Activated CD4-positive, alpha-beta T cell treated with anti-CD3 and anti-CD28 coated beads, Interleukin-2, Interleukin-6, amounts not matched to agents 100 ng/mL and 50 ng/mL, durations not matched to agents 16 hours and 8 hours (primary cell): ENCODE measurements at places on chromosomes 6 and 20.

DNA sequence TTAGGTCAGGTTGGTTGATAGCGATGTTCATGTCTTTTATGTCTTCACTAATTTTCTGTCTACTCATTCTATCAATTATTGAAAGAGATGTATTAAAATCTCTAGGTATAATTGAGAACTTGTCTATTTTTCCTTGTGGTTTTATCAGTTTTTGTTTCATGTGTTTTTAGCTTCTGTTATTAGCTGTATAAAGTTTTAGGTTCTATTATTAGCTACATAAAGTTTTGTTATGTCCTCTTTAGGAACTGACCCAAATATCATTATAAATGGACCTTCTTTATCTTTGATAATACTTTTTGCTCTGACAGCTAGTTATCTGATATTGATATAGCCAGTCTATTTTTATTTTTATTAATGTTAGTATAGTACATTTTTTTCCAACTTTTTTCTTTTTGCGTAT is 92.4 kb upstream of the TMEM170B start:
- no peak for DNase-seq

GRCh38 chr6:117989086-117989485 is 82.0 kb downstream of the SLC35F1 start:
- DNase-seq: no peak

DNA sequence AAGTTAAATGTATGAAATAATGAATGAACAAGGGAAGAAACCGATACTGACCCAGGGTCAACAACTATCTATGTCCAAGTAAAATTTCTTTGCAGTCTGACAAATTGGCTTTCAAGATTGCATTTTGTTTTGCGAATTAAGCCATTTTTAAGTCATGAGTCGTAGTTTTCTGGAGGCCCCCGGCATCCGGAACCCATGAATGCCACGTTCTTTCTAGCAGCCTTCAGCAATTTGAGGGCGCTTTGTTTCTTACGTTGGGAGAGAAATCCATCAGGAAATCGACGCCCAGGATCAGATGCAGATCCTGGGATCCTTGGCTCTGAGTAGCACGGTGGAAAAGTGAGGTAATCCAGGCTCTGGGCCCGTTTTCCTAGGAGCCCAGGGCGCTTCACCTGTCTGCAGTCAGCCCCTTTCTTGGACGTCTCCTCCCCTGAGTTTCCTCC is 309 bp upstream of the ABRACL start:
- DNase-seq: no peak

- no peak for DNase-seq
These were observed 170.0 kb upstream of the LAMA2 start for GRCh38 chr6:128712898-128713297.

- DNase-seq: no peak
These were observed 93.4 kb downstream of the PTPRT start for GRCh38 chr20:43096126-43096930.

- DNase-seq: no peak
These were observed 393.7 kb downstream of the ZFAND3 start for GRCh38 chr6:38213251-38213658.

- no peak for DNase-seq
These were observed 6.4 kb downstream of the SLC2A12 start for GRCh38 chr6:134046054-134046453.

GRCh38 chr6:31057426-31058003 is 47.2 kb downstream of the MUC22 start:
- DNase-seq: no peak

DNA sequence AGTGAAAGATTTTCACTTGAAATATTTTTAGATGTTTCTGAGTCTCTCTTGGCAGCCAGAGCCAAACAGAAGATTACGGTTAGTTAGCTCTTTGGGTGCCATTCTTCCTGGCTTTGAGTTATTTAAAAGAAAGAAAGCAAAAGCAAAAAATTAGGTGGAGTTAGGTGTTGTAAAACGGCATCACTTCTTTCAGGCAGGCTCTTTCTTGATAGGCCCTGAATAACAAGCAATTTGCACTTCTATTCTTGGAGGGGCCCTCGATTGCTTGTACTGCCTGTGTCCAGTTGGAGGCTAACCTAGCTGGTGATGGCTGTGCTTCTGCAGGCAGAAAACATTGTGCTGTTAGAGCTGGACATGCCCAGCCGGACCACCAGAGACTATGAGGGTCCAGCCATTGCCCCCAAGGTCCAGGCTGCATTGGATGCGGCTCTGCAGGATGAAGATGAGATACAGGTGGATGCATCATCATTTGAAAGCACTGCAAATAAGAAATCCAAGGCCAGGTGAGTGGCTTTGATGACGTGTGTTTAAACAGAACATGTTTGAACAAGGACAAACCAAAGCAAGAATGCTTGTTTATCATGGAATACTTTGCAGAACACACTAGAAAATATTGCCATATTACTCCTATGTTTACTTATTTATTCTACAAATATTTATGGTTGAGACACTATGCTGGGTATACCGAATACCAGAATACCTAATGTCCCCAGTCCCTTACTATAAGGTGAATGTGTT is 28.1 kb upstream of the ASXL1 start:
- no peak for DNase-seq

GRCh38 chr6:137213813-137214212 is 5.4 kb downstream of the IFNGR1 start:
- DNase-seq: no peak

DNA sequence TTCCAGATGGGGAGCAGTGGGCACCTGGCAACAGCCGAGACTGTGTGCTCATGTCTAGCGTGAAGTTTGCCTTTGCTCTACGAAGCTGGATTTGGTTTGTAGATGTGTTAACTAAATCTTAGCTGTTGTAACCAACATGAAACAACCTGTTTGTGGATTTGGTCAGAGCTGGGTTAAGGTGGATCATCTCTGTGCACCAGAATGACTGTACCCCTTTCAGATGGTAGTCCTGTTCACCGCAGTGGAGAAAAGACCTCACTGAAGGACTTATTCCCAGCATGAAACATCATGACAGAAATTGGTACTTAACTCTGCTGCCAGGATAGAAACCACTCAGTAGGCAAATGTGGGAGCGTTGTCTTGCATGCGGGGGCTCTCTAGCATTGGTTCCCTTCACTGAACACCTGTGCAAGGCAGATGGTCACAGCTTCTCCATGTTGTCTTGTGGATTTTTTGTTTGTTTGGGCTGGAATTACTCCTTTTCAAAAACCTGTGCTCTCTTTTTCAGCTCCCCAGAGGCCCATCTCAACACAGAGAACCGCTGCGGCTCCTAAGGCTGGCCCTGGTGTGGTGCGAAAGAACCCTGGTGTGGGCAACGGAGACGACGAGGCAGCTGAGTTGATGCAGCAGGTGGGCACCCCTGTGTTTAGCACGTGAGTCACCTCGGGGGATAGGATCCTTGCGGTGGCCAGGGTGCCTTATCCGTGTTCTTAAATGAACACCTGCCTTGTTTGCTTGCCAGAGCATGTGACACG is 19.3 kb upstream of the EFCAB8 start:
- peak; percentile 84 for DNase-seq

DNA sequence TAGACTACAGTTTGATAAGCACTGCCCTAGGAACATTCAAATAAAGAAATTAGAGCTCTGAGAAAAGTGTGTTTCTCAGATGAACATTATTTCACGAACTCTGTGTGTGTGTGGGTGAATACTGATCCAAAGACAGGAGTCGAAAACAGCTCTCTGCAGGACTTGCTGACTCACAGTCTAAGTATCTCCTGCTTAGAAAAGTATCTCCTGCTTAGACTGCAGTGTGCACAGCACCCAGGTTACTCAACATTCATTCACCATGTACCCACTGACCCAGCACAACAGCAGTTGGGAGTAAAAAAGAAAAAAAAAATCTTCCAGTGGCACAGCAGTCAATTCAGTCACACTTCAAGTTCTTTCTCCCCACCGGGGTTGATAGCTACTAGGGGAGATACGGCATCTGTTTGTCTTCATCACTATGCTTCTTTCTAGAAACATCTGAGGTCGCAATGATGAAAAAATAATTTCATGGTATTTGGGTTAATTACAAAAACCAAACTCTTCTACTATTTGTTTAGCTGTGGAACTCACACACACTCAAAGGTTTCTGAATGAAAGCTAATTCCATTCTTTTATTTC is 48.0 kb downstream of the GCLC start:
- no peak for DNase-seq

DNA sequence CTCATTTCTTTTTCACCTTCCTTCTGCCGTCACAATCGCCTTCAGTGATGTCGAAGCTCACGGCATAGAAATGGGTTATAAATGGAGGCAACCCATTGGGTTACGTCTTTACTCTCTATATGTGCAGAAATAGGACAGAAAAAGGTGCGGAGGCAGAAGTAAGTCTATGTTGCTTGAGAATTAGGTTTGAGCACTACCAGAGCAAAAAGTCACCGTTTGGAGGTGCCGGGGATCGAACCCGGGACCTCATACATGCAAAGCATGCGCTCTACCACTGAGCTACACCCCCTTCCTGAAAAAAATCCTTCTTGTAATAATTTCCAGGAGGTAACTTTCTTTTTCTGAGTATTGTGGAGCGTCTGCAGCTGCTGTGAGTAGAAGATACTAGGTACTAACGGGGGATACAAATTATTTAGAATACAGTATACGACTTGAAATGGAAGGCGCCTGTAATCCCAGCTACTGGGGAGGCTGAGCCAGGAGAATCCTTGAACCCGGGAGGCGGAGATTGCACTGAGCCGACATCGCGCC is 134.2 kb downstream of the TRIM27 start:
- peak; percentile 87 for DNase-seq

DNA sequence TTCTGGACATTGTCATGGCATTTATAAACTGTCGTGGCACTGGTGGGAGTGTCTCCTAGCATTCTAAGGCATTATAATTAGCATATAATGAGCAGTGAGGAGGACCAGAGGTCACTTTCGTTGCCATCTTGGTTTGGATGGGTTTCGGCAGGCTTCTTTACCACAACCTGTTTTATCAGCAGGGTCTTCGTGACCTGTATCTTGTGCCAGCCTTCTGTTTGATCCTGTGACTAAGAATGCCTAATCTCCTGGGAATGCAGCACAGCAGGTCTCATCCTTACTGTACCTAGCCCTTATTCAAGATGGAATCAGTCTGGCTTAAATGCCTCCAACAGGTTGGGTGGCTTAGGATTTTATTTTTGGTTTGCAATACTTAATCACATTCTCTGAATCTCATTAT is 142.7 kb upstream of the GGTLC1 start:
- no peak for DNase-seq

DNA sequence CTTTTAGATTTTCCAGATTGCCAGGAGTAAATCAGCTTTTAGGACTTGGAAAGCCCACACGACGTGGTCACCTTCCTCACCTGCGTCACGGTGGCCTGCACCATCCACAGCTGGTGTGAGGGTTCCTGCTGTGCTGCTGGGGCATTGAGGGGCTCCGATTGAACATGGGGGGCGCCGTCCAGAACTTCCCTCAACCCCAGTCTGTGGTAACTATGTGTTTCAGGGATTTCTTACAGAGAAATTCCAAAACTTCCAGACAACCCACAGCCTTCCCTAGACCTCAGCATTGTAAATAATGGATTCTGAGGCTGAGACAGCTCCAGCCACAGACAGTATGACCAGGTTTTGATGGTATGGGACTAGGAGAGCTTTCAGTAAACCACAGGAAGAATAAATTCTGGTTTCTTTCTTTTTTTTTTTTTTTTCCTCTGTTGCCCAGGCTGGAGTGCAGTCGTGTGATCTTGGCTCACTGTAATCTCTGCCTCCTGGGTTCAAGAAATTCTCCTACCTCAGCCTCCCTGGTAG is 46.7 kb upstream of the IRF4 start:
- DNase-seq: no peak

GRCh38 chr6:43170417-43170930 is 595 bp upstream of the SRF start:
- DNase-seq: no peak

- DNase-seq: no peak
These were observed 31.5 kb downstream of the RRBP1 start for GRCh38 chr20:17650301-17651128.

DNA sequence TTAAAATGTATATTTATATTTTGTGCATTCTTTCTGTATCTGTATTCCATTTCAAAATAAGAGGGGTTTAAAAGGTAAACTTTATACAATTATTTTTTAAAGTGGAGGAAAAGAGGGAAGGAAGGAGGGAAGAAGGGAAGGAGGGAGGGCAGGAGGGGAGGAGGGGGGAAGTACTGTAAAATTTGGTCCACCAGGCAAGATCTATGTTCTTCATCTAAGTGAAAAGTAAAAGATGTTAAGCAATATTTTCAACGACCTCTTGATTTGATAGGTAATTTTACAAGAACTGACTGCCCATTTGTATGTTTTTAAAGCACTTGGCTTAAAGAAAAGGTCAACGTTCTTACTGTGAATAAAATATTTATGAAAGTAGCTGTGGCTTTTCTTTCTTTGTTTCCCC is 29.8 kb upstream of the PCSK2 start:
- DNase-seq: no peak

- DNase-seq: no peak
These were observed 256.6 kb downstream of the PLCB1 start for GRCh38 chr20:8388707-8389106.

DNA sequence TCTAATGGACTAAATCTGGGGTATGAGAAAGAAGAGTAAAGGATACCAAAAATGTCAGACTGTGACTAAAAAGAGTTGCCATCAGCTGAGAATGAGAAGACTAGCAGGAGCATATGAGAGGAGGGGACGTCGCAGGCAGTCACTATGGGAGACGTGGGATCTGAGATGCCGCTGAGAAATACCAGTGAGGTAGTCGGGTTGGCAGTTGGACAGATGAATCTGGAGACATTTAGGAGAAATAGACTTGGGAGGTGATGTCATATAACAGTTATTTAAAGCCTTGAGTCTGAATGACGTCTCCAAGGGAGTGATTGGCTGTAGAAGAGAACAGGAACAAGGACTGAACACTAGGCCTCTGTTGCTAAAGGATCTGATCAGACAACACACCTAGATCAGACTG is 51.5 kb upstream of the TRIM26 start:
- DNase-seq: no peak

DNA sequence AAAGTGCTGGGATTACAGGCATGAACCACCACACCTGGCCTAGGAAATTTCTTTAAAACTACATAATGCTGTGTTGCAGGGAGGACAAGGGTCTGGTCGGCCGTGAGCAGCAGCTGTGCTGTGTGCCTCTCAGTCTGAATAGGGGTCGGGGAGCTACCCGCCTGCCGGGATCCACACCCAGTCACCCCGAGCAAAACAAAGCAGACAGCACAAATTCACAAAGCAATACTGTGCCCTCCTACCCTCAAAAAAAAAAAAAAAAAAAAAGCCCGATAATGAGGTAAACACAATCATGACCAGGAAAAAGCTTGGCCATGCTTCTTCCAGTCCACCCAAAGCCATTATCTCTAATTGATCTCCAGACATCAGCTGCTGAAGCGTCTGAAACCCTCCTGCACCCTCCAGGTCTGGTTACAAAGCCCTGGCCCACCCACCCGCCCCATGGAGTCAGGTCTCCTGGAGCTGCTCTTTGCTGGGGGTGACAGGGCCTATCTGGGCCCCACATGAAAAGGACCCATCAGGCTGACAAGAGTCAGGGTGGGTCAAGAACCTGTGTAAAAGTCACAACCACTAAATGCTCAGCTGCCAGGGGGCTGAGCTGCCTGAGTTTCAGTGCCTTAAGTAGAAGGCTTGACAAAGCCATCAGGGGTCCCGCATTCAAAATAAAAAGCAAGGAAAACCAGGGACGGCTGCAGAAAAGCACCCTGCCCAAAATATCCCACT is 88.2 kb downstream of the NOL4L start:
- DNase-seq: no peak

- DNase-seq: no peak
These were observed 397.3 kb upstream of the NRSN1 start for GRCh38 chr6:23728707-23729106.

- no peak for DNase-seq
These were observed 137.2 kb downstream of the PTPRT start for GRCh38 chr20:43052532-43052931.
